ENCODE measurements at places on chromosomes 2 and 18. TPM values are rescaled to one million over a fixed set of nuclear protein-coding genes. Genes with fewer than 3 reads are reported as not detected.

Gene CD226
- 1.9 TPM for total RNA-seq

Gene DSG2
- 34.2 TPM for total RNA-seq

Gene CERKL
- 5.1 TPM for total RNA-seq

Gene LYG2
- not detected for total RNA-seq

Gene TFCP2L1
- total RNA-seq = 0.50 TPM

Gene ZAP70
- 0.40 TPM for total RNA-seq

Gene TEKT4
- total RNA-seq = 0.69 TPM

Gene HOXD12
- not detected for total RNA-seq

Gene L3MBTL4
- 11.5 TPM for total RNA-seq

Gene RBBP8
- total RNA-seq = 28.0 TPM

Gene RAB27B
- 71.8 TPM for total RNA-seq

Gene SNORC
- 3.1 TPM for total RNA-seq

Gene GREB1
- 14.4 TPM for total RNA-seq

Gene CNDP1
- 2.4 TPM for total RNA-seq

Gene PFN4
- total RNA-seq = 1.5 TPM

Gene GTF2A1L
- total RNA-seq = 10.2 TPM

Gene MC5R
- total RNA-seq = 0.30 TPM

Gene LYG1
- 2.1 TPM for total RNA-seq

Data from spinal cord (tissue), 10 donors.